ENCODE measurements at places on chromosomes 13 and 19. TPM values are rescaled to one million over a fixed set of nuclear protein-coding genes. Genes with fewer than 3 reads are reported as not detected.

The NACC1 gene
- total RNA-seq, result 46.1 TPM

GRCh38 chr13:74576420-74576819 is 442.2 kb upstream of the KLF12 start:
- no peak for DNase-seq

DNA sequence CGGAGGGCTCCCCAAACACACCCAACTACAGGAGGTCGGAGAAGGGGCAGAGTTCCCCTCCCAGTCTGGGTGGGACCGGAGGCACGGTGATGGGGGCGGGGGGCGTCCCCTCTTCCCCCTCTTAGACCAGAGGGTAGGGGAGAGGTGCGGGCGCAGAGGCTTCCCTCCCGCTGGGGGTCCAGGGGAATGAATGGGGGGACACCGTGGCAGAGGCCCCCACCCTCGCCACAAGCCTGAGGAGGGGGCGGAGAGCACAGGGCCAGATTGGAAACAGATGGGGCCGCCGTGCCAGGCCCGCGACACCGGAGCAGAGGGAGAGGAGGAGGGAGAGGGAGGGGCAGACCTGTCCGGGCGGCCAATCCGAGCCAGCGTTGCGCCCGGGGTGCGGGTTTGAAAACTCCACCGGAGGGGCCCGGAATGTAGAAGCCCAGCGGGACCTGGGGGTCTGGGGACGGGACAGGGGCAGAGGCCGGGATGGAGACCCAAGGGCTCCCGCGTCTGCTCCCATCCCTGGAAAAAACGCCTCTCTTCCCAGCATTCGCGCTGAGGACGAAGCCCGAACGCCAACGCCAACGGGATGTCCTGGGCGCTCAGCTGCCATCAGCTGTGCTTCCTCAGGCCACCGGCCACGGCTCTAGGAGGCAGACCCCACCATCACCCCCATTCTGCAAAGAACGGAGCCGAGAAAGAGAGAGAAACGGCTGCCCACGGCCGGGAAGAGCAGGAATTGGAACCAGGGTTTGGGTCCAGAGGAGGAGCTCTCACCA is 46.8 kb downstream of the PTPRS start:
- no peak for DNase-seq

DNA sequence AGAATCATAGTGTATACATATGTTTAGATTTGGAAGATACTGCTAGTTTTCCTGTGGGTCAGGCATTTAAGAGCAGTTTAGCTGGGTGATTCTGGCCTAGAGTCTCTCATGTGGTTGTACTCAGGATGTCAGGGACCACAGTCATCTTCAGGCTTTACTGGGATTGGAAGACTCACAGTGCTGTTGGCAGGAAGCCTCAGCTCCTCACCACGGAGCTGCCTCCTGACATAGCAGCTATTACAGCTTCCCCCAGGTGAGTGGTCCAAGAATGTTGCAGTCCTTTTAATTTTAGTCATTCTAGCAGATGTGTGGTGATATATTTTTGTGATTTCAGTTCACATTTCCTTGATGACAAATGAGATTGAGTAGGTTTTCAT is 16.9 kb upstream of the GPR18 start:
- DNase-seq, result no peak

- no peak for DNase-seq
Observed at GRCh38 chr13:48654511-48654910, 782 bp downstream of the CYSLTR2 start.

DNA sequence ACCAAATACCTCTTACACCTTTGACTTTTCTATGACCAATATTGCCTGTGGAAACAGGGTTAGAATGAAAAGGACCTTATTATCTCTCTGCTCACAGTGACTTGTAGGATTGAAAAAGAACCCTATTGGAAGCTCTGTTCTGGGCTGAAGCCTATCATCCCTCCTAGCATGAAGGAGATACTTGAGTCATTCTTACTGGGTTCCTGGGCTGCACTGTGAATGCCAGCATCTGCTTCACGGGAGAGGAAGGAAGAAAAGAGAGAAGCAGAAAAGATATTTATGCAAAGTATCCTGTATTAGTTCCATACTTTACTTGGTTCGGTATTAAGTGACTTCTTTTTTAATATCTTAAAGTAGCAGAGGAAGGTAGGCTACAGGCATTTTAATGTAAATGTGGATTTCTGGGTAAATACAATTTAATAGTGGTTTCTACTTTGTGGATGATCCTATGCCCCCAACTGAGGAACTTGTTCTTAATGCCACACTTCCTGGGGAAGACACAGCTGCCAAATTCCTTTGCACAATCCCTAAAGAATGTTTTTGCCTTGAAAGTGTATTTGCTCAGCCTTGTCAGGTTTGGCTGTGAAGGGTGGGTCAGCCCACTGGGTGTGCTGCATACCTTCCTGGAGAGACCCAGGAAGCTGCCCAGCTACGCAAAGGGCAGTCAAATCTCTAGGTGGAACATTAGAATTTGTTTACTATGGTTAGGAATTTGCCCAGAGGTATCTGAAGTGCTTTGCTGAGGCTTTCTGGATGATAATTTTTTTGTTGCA is 13.7 kb upstream of the SCEL start:
- DNase-seq, result no peak

The KIR3DL2 gene
- total RNA-seq, result 0.19 TPM

The ZNF17 gene
- 18.1 TPM for total RNA-seq

The STOML3 gene
- not detected for total RNA-seq

The SHISA7 gene
- not detected for total RNA-seq

DNA sequence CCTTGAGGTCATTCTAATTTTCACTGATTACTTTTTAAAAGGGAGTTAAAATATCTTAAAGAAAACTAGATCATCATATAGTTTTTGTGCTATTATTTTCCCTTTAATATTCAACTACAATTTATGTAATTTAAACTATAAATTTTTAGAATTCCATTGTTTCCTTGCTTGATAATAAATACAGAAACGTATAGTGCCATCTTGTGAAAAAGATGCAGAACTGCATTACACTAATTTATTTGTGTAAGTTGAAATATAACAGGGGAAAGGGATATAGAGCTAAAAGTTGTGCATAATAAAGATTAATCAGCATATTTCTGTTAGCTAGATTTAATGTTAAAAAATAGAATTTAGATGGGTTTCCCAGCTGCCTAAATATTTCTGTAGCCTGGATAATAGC is 61.5 kb upstream of the TDRD3 start:
- no peak for DNase-seq

DNA sequence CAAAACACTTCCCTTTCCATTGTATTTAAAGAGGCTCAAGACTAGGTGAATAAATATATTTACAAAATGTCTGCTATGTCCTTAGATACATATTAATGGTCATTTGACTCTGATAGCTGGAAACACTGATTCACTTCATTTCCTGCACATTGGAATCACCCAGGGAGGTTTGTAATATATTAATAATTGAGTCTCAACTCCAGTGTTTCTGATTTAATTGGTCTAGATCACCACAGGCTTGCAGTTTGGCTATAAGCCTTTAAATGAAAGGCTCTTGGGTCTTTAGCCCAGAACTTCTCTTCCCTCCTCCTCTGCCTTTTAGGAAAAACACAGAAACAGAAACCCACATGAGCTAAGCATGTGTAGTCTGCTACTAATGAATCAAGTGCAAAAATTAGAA is 378.0 kb downstream of the TBC1D4 start:
- DNase-seq, result no peak

Data from lower leg skin (tissue), 4 donors.